Right lung (tissue), 10 donors: ENCODE measurements at places on chromosomes 7 and 10. TPM values are rescaled to one million over a fixed set of nuclear protein-coding genes. Genes with fewer than 3 reads are reported as not detected.

The PRR15 gene
- polyA plus RNA-seq: 0.31 TPM

The PNLIPRP1 gene
- polyA plus RNA-seq: 0.21 TPM

The MRLN gene
- 0.74 TPM for polyA plus RNA-seq

The GPR85 gene
- polyA plus RNA-seq: 1.6 TPM

The PAX4 gene
- not detected for polyA plus RNA-seq

The OR2A7 gene
- polyA plus RNA-seq: 11.1 TPM

The NKX1-2 gene
- polyA plus RNA-seq: not detected

The AEBP1 gene
- polyA plus RNA-seq: 44.7 TPM

The SYT15 gene
- 26.5 TPM for polyA plus RNA-seq

The KCP gene
- polyA plus RNA-seq: 5.9 TPM

The TWIST1 gene
- polyA plus RNA-seq: 0.24 TPM

The PRF1 gene
- 3.0 TPM for polyA plus RNA-seq

The HOXA4 gene
- 38.3 TPM for polyA plus RNA-seq
